Hair follicular keratinocyte (primary cell): ENCODE measurements at places on chromosomes 4 and X. TPM values are rescaled to one million over a fixed set of nuclear protein-coding genes. Genes with fewer than 3 reads are reported as not detected.

The HERC6 gene
- total RNA-seq = 4.5 and 4.9 TPM in 2 replicates

The NDUFA1 gene
- 85.8 and 89.1 TPM in 2 replicates for total RNA-seq

The ANXA3 gene
- total RNA-seq = 422 and 547 TPM in 2 replicates

The CENPVL1 gene
- not detected in 2 replicates for total RNA-seq

The MGARP gene
- total RNA-seq = 0.08 and 0.47 TPM in 2 replicates

The RAB39B gene
- 0.30 and 1.8 TPM in 2 replicates for total RNA-seq

The TMSB15A gene
- 0.68 TPM in 1 of 2 replicates, not detected in the other for total RNA-seq

The MAB21L2 gene
- not detected in 2 replicates for total RNA-seq

The CYSLTR1 gene
- not detected in 2 replicates for total RNA-seq

The MEPE gene
- total RNA-seq = not detected in 2 replicates

The CENPVL2 gene
- not detected in 2 replicates for total RNA-seq

The F11 gene
- not detected in 2 replicates for total RNA-seq

The SPIN2A gene
- not detected in 2 replicates for total RNA-seq

The KCTD8 gene
- 0.15 TPM in 1 of 2 replicates, not detected in the other for total RNA-seq

The DAPP1 gene
- 18.2 and 43.7 TPM in 2 replicates for total RNA-seq

The SSX3 gene
- total RNA-seq = not detected in 2 replicates

The STAP1 gene
- not detected in 2 replicates for total RNA-seq

The SPANXC gene
- not detected in 2 replicates for total RNA-seq

The ZNF280C gene
- 2.2 and 3.7 TPM in 2 replicates for total RNA-seq

The PARM1 gene
- under 0.01 TPM in 1 of 2 replicates, not detected in the other for total RNA-seq

The RASSF6 gene
- 7.4 and 7.5 TPM in 2 replicates for total RNA-seq

The MORF4L2 gene
- total RNA-seq = 284 and 368 TPM in 2 replicates

The GPR82 gene
- not detected in 2 replicates for total RNA-seq

The CTAG1A gene
- not detected in 2 replicates for total RNA-seq

The CT45A5 gene
- not detected in 2 replicates for total RNA-seq

The DTHD1 gene
- total RNA-seq = not detected in 2 replicates

The POLN gene
- total RNA-seq = 0.53 and 0.78 TPM in 2 replicates

The CYP4V2 gene
- 5.5 and 8.5 TPM in 2 replicates for total RNA-seq

The FHIP1A gene
- 17.2 and 18.8 TPM in 2 replicates for total RNA-seq

The PPP1R3F gene
- 0.78 and 1.5 TPM in 2 replicates for total RNA-seq

The TIGD4 gene
- total RNA-seq = 0.11 TPM in 1 of 2 replicates, not detected in the other

The BMP3 gene
- not detected in 2 replicates for total RNA-seq

The NHSL2 gene
- total RNA-seq = under 0.01 TPM in 2 replicates

The PFKFB1 gene
- total RNA-seq = 0.27 TPM in 1 of 2 replicates, not detected in the other

The PROM1 gene
- not detected in 2 replicates for total RNA-seq

The HS3ST1 gene
- 0.72 and 0.94 TPM in 2 replicates for total RNA-seq

The S100G gene
- not detected in 2 replicates for total RNA-seq

The LINC00632 gene
- total RNA-seq = 0.04 TPM in 1 of 2 replicates, not detected in the other

The ZNF157 gene
- total RNA-seq = 0.19 TPM in 1 of 2 replicates, not detected in the other

The CFAP299 gene
- not detected in 2 replicates for total RNA-seq

The MAGED4B gene
- 1.1 and 2.5 TPM in 2 replicates for total RNA-seq

The FATE1 gene
- not detected in 2 replicates for total RNA-seq

The PCYT1B gene
- total RNA-seq = 7.2 and 8.8 TPM in 2 replicates

The PDE6B gene
- 0.11 and 3.3 TPM in 2 replicates for total RNA-seq

The TREX2 gene
- 2.0 and 4.1 TPM in 2 replicates for total RNA-seq

The RAB41 gene
- total RNA-seq = not detected in 2 replicates

The FOXP3 gene
- total RNA-seq = not detected in 2 replicates

The FOXR2 gene
- total RNA-seq = not detected in 2 replicates

The SPACA5 gene
- not detected in 2 replicates for total RNA-seq

The TACR3 gene
- not detected in 2 replicates for total RNA-seq

The HTRA3 gene
- total RNA-seq = 0.27 TPM in 1 of 2 replicates, not detected in the other

The F9 gene
- not detected in 2 replicates for total RNA-seq
